ENCODE measurements at places on chromosomes 4 and X. TPM values are rescaled to one million over a fixed set of nuclear protein-coding genes. Genes with fewer than 3 reads are reported as not detected.

RAB39B gene
- 0.41 TPM for total RNA-seq

LEF1 gene
- total RNA-seq: 8.4 TPM

DNA sequence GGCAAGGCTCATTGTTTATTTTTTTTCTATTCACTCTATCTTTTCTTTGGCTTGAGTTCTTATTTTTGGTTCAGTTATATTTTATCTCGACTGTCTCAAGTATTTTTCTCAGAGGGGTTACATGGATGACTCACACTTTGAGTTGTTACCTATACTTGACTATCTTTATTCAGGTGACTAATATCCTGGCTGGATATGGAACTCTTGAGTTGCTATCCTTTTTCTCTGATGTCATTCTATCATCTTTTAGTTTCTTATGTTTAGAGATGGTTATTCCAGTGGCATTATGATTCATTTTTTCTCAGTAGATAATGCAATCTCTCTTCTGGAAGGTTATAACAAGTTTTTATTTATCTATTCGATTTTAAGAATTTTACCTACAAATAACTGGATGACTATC is 117.9 kb downstream of the COX18 start:
- no peak for DNase-seq
- no peak overlapping the region for H3K27ac ChIP-seq
- no peaks in the 10 kb centered on the region for H3K4me1 ChIP-seq

GPAT3 gene
- total RNA-seq: 2.8 TPM

DLG3 gene
- total RNA-seq: 59.1 TPM

DNA sequence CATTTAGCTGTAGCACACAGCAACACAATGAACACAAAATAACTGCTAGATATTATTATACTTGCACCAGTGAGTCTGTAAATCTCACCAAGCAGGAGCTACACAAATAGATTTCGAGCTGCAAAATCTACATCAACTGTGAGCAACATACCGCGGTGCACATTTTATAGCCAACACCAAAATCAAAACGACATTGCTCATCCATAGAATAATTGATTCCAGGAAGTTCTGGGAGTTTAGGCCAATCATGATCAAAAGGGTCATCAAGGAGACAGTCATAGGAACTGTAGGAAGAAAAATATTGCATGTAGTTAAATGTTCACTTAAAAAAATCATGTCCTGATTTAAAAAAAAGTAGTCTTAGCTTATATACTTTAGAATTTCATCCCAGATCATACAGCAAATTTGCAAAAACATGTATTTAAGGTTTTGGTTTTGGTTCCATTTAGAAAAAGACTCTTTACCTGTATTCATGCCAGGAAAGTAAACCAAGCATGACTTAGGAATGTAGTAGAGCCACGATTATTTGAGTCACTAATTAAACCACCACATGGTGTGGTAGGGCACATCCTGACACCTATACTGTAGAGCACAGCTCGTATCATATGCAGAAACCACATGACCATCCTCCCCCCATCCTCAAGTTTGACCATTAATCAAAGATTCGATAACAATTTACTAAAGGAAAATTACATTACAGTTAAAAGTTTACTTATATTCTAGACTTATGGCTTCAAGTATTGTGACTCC is 250.4 kb downstream of the ADAMTS3 start:
- no peak overlapping the region for H3K4me3 ChIP-seq
- no peak for DNase-seq
- H3K36me3 ChIP-seq: no peaks in the 10 kb centered on the region
- H3K27ac ChIP-seq: no peak overlapping the region
- no peaks in the 10 kb centered on the region for H3K27me3 ChIP-seq

DNA sequence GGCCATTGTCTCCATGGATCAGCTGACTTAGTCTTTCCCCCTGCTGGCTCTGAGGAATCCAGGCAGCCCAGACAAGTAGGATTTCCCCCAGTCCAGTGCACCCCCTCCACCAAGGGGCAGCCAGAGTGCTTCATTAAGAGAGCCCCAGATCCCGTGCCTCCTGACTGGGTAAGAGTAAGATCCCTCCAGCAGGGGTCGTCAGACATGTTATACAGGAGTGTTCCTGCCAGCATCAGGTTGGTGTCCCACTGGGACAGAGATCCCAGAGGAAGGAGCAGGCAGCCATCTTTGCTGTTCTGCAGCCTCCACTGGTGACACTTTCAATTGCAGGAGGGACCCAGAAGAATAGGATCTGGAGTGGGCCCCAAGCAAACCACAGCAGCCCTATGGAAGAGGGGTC is 29.0 kb upstream of the INPP4B start:
- no peak for DNase-seq
- no peak overlapping the region for H3K4me3 ChIP-seq
- H3K27me3 ChIP-seq: no peaks in the 10 kb centered on the region
- H3K27ac ChIP-seq: no peak overlapping the region
- H3K36me3 ChIP-seq: no peaks in the 10 kb centered on the region

DNA sequence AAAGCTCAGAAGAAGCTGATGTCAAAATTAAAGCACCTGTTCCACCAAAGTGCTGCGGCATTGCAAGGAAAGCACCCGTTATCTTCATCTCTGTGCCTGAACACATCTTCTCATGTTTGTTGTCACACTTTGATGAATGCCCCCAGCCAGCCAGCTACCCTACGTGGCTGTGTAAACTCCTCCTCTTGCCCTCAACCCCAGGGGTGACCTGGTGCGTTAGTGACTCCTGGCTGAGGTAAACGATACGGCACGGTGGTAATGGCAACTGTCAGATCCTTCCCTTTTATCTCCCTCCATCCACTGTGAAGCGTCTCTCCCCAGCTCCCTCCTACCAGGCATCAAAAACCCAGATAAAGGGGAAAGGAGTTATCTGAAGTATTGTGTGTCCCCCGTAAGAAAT is 90.6 kb upstream of the WWC2 start:
- peaks cover 22% of the 10 kb centered on the region for H3K27me3 ChIP-seq
- DNase-seq: no peak
- H3K36me3 ChIP-seq: no peaks in the 10 kb centered on the region
- no peak overlapping the region for H3K4me3 ChIP-seq
- no peaks in the 10 kb centered on the region for H3K4me1 ChIP-seq

- no peaks in the 10 kb centered on the region for H3K4me1 ChIP-seq
- no peak for DNase-seq
- no peaks in the 10 kb centered on the region for H3K36me3 ChIP-seq
- no peak overlapping the region for H3K27ac ChIP-seq
- H3K4me3 ChIP-seq: no peak overlapping the region
These were observed 268.9 kb downstream of the ASMT start for GRCh38 chrX:1883772-1884171.

Data from transverse colon (tissue), 4 donors.